ENCODE measurements at places on chromosomes 1 and 21.

GRCh38 chr21:45295576-45296365, 8.1 kb upstream of the POFUT2 start:
- no peak for DNase-seq

GRCh38 chr1:161427733-161428516, 60.2 kb upstream of the CFAP126 start:
- DNase-seq, result no peak

- DNase-seq, result no peak
Measured at GRCh38 chr1:211320980-211321379, 5.7 kb upstream of the TRAF5 start.

GRCh38 chr1:100267284-100267683, 1.3 kb downstream of the RTCA start:
- no peak for DNase-seq

DNA sequence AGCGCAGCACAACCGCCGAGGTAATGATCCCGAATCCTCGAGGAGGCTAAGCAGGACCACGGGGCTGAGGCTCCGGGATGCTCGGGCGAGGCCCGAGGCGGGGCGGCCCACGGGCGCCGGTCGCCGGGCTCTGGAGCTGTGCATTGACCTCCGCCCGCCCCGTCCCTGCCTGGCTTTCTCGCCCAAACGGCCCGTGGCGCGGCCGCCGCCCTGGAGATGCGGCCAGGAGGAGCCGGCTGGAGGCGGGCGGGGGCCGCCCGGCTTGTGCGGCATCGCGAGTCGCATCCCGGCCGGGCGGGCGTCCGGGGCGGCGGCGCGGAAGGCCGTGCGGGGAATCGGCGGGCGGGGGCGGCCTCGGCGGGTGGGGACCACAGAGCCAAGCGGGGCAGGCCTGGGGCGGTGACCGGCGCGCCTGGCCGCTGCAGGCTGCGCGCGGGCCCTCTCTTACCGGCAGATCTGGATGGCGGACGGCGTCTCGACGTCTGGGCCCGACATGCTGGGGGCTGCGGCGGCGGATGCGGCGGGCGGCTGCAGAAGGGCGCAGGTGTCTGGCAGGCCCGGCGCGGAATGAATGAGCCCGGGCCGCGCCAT, 663 bp downstream of the ACOT7 start:
- no peak for DNase-seq

GRCh38 chr1:10626791-10627410, 152.2 kb downstream of the PEX14 start:
- no peak for DNase-seq
